ENCODE measurements at places on chromosomes 6 and 20.

- no peak for DNase-seq
These were observed 80.9 kb downstream of the WASF1 start for GRCh38 chr6:110098511-110099116.

DNA sequence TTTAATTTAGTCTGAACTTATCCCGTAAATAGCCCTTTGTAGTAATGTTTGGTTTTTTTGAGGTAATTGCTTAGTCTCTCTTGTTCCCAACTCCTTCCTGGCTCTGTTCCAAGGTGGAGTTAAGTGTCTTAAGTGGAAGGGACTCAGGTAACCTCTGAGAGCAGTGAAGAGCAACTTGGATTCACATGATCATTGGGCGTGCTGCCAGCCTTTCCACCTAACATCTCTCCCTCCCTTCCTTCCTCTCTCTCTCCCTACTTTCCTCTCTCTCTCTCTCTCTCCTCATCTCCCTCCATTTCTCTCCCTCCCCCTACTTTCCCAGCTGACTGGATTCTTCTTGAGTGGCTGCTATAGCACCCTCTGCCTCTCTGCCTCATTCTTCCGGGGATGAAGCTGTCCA, 232.9 kb upstream of the SASH1 start:
- no peak for DNase-seq

DNA sequence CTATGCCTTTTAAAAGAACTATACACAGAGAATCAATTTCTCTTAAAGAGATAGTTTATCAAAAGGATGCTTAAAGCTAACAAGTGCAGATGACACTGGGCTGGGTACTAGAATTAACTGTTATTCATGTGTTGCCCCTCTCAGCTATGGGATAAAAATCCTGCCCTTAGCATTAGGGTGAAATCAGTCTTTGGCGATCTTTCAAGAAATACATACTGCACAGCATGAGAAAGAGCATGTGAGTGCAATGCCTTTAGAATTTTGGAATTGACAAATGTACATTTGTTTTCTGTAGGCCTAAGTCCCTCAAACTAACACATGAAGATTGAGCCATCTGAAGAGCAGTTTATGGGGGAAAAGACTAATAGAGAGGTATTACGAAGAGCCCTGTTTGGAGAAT, 115.4 kb downstream of the ZFP64 start:
- no peak for DNase-seq

- DNase-seq = no peak
These were observed 205.6 kb upstream of the ZNF184 start for GRCh38 chr6:27678469-27678868.

DNA sequence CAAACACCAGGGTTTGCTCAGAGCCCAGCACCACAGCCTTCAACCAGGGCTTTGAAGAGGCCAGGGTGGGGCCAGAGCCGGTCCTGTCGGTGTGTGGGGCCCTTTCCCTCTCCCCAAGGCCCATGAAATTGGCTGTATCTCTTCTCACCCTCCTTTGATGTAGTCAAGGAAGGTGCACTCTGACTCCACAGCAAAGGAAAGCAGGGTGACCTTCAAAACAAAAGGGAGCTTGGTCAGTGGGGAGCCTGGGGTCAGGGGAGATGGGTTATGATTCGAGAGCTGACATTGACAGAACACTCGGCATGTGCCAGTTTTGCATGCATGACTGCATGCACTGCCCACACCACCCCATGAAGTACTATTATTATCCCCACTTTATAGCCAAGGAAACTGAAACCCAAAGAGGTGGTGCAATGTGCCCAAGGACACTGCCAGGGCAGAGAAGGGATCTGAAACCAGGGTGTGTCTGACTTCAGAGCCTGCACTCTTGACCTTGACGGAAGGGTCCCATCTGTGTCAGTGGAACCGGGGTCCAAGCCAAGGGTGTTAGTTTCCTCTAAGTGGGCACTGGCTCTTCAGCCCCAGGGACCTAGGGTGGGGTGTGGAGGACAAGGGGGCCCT, 55.4 kb downstream of the RAB44 start:
- DNase-seq = no peak

DNA sequence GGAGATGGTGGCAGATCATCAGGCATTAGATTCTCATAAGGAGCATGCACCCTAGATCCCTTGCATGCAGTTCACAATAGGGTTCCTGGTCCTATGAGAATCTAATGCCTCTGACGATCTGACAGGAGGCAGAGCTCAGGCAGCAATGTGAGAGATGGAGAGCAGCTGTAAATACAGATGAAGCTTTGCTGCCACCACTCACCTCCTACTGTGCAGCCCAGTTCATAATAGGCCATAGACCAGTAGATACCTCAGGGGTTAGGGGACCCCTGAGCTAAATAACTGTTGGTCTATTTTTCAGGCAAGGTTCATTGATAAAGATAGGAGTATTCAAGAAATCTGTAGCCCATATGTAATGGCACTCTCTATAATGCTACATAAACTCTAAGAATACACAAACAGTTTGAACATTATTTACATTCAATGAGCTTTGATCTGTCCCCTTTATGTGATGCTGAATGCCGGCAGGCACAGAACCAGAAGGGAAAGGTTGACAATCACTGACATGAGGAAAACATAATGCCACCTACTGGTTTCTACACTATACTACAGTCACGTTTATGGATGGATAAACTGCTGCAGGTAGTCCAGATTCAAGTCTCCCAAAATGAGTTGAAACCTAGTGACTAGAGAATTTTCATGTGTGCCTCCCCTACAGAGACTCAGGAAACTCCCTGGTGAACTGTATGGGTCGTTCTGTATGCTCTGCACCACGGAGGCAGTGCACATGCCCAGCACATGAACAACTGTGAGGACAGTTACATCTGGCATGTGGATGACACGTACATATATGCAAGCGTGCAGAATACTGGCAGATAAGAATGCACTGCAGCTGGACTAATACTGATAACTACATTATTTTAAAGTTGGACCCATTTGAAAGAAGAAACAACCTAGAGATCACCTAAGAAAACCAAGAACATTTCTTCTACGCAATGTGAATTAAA, 72.0 kb downstream of the DST start:
- DNase-seq = no peak

- DNase-seq = no peak
These were observed 31.8 kb downstream of the SAYSD1 start for GRCh38 chr6:39083231-39083634.

DNA sequence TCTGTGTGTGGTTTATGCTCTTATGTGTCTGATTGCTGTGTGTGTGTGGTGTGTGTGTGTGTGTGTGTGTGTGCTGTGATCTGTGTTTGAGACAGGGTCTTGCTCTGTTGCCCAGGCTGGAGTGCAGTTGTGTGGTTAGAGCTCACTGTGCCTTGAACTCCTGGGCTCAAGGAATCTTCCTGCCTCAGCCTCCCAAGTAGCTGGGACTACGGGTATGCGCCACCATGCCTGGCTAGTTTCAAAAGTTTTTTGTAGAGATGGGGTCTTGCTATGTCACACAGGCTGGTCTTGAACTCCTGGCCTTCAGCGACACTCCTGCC, 3.4 kb upstream of the ZNF512B start:
- no peak for DNase-seq

DNA sequence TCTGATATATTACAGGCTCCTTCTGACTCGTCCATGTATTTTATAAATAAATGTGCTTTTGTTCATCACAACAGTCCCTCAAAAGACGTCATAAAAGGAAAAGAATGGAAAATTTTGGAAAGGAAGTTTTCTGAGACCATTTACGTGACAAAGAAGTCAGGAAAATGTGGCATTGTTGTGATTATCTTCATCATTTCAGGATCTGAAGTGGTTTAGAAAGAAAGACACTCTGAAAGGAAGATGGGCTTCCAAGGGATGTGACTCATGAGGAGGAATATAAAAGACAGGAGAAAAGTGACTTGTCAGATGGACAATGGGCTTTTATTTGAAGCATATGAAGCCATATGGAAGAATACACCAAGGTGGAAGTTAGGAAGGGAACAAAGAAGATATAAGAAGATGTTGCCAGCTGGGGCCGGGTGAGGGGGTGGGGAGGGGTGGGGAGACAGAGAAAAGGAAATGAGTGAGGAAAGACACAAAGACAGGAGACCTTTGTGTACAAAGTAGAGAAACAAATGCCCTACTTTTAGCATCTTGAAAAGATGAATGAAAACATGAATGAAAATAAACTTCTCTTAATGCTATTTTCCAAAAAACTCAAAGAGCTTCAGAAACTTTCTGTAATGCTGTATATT, 190.3 kb upstream of the PREP start:
- no peak for DNase-seq

DNA sequence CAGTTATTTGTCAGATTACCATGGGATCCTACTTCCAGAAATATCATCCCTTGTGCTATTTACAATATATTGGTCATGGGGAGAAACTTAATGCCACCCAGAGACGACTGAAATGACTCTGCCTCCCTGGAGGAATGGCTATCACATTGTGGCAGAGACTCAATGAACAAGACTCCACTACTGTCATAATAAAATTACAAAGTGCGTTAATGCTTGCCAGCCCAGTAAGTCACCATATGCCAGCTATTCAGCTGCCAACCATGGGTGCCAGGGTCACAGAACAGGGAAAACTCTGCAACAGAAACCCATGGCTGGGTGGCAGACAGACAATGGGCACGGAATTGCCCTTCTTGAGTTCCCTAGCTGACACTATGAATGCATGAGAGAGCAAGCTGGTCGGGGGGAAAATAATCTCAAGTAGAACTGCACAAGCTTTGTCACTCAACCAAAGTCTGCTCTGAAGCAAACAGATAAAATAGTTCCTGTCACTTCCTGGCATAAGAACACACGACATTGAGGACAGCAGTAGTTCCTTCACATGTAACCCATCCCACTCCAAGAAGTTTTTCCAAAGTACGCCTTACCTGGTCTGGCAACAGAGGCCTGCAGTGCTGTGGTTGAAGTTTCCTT, 32.1 kb downstream of the TP53INP2 start:
- no peak for DNase-seq

GRCh38 chr20:47543006-47543431, 41.3 kb downstream of the NCOA3 start:
- no peak for DNase-seq

DNA sequence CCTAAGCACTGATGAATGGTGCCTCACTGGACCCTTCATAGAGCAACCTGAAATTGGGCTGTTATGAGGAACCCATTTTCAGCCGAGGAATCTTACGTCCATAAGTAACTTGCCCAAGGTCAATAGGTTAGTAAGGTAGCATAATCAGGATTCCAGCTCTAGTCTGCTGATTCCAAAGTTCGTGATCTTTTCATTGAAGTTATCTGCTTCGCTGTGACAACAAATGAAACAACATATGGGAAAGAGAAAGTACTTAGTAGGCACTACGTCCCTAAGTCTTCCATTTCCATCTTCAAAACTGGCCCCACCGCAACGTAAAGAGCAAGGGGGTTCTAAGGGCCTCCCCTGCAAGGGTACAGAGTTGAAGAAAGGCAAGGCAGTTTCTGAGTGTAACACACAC, 49.5 kb downstream of the MYLIP start:
- DNase-seq = no peak

DNA sequence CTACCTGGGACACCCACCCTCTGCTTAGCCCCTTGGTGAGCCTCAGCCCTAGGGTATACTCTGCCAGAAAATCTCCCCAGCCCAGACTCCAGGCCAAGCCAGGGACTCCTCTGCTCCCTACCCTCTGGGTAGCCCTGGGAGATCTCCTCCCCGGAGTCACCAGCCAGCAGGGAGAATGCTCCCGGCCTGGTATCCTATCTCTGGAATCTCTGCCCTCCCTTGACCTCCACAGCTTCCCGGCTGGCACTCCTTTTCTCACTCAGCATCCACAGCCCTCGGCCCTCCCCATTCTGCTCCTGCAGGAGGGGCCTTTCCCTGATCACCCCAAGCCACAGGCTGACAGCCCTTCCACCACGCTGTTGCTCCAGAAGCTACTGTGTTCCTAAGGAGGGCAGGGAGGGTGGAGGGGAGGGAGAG, 22.6 kb downstream of the NOL4L start:
- DNase-seq = no peak

DNA sequence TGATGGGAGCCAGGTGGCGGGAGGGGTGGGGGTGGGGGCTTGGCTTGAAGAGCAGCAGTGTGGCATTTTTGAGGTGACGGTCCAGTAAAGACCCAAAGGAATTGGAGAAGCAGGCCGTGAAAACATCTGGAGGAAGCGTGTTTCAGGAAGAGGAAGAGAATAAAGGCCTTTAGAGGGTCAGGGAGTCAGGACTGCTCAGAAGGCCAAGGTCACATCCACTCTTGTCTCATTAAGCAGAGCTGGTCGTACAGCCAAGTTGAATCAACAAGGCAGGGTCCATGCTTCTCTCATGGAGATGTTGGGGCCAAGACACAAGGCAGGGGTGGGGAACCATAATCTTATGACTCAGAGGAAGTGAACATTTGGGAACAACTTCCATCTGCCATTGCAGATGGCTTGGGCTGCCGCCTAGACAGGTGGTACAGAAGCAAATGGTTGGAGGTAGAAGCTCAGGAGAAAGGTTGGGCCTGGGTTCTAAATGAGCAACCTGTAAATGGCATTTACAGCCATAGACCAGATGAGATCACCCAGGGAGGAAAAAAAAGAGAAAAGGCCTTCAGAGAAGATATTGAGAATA, 179.6 kb downstream of the TTLL2 start:
- DNase-seq = no peak

DNA sequence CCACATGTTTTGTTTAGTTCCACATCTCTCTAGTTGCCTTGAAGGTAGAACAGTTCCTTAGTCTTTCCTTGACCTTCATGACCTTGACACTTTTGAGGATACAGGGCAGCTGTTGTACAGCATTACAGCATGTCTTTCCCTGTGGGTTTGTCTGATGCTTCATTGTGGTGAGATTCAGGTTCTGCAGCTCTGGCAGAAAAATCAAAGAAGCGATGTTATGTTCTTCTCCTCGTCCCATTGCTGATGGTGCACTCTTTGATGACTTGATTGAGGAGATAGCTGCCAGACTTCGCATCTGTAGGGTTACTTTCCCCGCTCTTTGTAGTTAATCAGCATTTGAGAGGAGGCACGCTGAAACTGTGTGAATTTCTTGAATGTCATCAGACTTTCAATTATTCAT, 12.0 kb downstream of the CEBPB start:
- DNase-seq = no peak

DNA sequence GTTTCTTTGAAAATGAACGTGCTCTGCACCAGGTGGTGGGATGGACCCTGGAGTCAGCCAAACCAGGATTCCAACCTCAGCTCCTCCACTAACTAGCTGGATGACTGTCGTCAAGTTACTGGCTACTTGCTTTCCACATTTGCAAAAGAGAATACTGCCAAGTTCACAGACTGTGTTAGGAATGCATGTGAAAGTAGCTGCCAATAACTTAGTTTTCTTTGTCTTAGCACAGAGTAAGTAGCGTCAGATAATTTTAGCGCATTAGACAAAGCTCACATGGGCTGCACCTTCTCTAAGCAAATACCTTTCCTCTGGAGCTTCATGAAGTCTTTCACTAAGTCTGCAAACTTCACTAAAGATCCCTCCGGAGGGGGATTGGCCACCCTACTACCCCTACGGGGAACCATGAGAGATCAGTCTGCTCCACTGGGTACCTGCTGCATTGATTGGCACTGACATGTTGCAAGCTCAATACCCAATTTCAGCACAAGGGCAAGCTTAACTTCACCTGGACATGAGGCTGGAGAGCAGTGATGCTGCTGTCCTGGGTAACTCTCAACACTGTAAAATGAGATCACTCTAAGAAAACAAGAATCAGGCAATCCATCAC, 113.9 kb downstream of the MBOAT1 start:
- no peak for DNase-seq

- no peak for DNase-seq
These were observed 561.8 kb upstream of the AGPAT4 start for GRCh38 chr6:161835500-161836215.

GRCh38 chr6:164991573-164991972, 317.8 kb downstream of the C6orf118 start:
- no peak for DNase-seq

GRCh38 chr6:113920663-113921267, 50.2 kb downstream of the HDAC2 start:
- DNase-seq = no peak

- DNase-seq = no peak
These were observed 347.2 kb downstream of the TAF4 start for GRCh38 chr20:61718361-61719005.
